Kidney (tissue), 22 donors: ENCODE measurements at places on chromosomes 7 and 10.

- DNase-seq: peak; percentile 69
Observed at GRCh38 chr10:110701617-110701971, 57.5 kb downstream of the RBM20 start.

DNA sequence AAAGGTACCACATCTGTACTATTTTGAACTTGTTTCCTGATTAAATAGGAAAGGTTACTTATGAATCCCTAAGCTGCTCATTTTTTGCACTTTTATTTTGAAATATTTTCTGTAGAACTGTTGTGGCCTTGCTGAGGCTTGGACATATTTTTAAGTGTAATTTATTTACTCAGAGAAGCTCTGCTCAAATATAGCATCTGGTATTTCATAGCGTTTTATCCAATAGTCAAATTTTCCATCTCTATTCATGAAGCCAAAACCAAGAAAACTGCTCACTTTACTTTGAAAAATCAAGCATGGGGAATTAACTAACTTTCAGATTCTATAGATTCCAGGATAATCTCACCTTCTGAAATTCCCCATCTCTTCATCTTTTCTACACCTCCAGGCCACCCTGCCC lies 6.6 kb upstream of the FAM3C start:
- no peak for DNase-seq

GRCh38 chr7:47400741-47401206 lies 181.1 kb downstream of the TNS3 start:
- peak; percentile 63 for DNase-seq

DNA sequence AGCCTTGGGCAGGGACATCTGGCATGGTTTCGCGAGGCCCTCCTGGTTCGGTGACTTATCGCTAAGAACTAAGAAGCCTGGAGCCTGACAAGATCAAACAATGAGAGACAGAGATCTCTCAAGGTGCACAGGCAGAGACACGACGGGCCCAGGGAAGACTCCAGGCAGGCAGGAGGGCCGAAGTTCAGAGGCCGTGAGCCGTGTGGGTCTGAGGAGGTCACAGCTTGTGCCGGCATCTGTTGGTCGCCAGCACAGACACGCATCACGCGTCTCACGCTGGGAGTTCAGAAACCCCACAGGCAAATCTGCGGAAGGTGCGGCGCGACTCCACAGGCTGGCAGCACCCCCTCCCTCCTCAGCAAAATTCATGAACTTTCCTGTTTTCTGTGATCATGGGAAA lies 314.0 kb downstream of the DNAJB6 start:
- no peak for DNase-seq

DNA sequence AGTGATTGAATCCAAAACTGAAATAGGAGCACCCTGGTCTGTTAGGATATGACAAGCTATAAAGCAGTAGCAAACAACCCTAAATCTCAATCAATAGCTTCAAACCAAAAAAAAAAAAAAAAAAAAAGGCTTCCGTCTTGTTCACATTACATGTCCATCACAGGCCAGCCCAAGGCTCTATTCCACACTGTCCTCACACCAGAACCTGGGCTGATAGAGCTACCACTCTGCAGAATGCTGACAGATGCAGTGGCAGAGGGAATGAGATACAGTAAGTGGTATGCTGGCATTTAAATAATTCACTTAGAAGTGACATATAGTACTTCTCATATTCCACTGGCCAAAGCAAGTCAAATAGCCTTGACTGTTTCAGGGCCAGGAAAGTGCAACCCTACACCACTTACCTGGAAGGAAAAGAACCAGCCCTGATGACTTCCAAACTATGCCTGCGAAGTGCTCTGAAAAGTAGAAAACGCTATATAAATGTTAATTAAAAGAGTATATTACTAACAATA lies 5.8 kb downstream of the CDCA7L start:
- no peak for DNase-seq
